ENCODE measurements at places on chromosomes 2 and 18.

DNA sequence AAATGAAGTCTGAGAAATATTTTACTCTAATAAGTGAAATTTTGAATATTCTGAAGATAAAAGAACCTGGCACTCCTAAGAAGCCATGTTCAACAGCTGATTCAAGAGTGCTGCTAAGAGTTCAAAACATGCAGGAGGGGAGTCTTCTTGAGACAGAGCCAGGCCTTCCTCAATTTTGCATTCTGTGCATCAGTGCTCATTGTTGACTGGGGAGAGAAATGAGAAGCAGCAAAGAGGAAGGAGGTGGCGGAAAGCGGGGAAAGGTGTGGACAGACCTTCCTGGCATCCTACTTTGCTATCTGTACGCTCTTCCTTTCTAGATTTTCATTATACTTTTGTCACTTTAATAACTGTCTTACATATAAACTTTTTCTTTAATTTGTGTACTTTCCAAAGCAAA, 29.7 kb upstream of the TXNDC2 start:
- no peak for DNase-seq

- no peak for DNase-seq
These were observed 249.8 kb downstream of the NBAS start for GRCh38 chr2:15311201-15311907.

DNA sequence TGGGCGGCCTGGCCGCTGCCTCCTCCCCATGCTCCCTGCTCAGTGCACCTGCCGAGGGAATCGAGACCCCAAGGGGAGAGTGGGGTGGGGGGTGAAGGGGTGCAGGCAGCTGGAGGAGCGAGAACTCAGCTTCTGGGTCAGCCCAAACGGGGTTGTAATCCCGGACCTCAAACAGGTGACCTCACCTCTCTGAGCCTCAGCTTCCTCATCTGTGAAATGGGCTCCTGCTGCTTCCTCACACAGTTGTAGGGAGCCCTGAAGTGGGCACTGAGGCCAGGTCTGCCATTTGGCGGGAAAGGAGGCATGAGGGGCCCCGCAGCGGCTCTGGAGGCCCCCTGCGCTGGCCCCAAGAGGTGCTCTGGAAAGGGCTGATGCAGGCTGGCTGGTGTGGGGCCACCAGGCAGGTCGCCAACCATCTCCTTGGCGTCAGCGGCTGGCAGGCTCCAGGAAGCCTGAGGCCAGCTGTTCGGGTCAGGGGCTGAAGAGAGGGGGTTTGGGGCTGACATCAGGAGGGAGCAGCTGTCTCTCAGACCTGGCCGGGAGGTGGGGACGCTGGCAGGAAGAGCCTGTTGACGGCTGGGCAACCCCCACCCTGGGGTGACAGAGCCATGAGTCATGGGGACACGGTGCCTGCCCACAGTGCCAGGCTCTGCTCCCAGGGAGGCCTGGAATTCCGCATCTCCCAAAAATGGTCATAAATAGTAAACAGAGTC, 4.9 kb downstream of the KLHL30 start:
- peak; percentile 33 for DNase-seq

DNA sequence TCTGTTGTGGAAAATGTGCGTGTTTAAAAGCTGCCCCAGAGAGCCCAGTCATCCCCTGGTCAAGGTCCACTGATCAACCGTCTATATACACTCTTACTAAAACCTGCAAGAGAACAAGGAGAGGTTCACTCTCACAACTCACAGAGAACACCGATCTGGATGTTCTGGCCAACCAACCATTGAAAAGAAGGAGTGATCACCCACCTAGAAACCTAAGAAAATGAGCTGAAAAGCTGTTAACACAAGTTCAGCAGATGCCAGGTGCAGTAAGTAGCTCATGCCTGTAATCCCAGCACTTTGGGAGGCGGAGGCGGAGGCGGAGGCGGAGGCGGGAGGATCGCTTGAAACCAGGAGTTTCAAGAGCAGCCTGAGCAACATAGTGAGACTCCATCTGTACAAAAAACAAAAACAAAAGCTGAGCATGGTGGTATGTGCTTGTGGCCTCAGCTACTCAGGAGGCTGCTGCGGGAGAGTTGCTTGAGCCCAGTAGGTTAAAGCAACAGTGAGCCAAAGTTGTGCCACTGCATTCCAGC, 14.5 kb downstream of the ATG16L1 start:
- no peak for DNase-seq

DNA sequence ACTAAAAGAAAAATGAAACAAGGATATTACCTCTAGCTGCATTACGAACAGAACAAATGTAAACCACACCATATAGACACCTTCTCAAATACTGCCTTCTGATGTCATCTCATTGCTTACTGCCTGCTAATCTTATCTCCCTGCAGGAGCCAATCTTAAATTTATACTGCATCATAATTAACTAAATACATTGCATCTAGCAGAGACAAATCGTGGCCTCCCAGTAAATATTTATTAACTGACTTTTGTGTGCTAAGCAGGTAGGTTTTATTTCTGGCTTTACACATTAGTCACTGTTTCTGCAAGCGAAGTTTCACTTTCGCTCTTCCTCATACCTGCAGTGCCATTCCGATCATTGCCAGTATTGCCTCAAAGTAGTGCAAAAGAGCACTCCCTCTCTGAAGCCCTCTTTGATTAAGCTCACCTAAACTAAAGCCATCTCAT, 67.5 kb downstream of the SPATS2L start:
- no peak for DNase-seq

GRCh38 chr18:48161191-48161910, 230.9 kb upstream of the SMAD2 start:
- peak; percentile 93 for DNase-seq

GRCh38 chr2:97735161-97735561, 21.8 kb downstream of the ZAP70 start:
- no peak for DNase-seq

DNA sequence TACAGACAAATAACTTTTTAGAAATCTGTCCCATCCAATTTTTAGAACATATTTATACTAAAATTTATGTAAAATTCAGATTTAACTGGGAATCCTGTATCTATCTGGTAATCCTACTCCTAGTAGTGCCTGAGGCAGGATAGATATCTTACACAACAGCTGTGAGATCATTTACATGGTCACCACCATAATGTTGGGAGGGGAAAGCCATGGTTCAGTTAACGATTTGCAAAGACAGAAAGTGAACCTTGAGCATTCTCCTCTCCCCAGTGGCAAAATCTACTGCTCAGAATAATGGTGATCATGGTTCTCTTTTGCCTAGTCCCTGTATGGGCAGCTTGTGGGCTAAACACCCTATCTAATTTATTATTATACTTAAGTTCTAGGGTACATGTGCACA, 7.7 kb upstream of the TMEM247 start:
- DNase-seq: no peak

DNA sequence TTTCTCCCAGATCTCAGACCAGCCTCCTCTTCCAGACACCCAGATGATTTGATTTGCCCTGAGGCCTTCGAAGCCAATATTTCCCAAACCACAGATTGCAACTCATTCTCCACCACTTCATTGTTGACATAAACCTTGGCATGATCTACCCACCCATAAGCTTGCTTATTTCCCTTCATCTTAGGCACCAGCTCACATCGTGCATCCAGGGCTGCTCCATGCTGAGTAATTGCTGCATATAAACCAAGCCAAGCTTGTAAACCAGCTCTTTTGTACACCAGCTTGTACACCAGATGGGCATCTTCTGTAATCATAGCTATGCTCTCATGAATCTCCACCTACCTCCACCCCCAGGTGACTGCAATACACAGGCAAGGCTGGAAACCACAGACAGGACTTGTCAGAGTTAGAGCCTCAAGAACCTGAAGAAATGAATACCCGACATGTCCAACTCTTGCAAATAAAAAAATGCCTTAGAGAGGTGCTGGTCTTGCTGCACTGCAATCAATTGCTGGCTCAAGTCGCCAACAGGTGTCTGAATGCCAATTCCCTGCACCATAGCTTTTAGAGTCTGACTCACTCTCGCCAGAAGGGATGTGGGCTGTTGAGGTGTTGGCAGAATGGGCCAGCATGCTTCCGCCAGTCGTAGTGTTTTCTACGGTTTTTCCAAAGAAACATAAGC, 31.5 kb downstream of the TRABD2A start:
- DNase-seq: no peak

DNA sequence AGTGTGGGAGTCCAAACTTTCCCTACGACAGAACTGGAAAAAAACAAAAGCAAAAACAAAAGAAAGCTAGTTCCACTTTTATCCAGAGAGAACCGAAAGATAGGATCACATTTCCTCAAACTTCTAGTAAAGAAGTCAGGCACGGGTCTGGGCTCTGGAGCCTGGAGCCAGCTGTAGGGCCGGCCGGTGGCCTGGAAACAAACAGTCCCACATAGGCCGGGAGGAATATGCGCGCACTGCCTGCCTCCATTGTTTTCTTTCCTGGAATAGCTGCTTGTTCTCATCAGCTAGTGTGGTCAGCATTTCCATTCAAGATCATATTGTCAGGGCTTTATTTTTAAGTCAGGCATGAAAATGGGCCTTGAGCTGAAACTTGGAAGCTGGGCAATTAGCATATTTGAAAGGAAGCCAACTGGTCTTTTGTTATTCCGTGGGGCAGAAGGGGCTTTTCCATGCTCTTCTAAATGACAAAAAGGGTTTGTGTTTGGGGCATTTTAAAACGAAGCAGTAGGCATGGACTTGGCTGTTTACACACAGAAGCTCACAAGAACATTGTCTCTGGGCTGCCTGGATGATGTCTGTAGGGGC, 58.7 kb upstream of the RFX8 start:
- DNase-seq: no peak

- no peak for DNase-seq
These were observed 28.9 kb upstream of the CCNYL1 start for GRCh38 chr2:207682557-207682956.

- DNase-seq: no peak
These were observed 19.3 kb upstream of the CSRNP3 start for GRCh38 chr2:165450156-165450555.

GRCh38 chr2:112648081-112648480, 2.3 kb downstream of the SLC20A1 start:
- no peak for DNase-seq

DNA sequence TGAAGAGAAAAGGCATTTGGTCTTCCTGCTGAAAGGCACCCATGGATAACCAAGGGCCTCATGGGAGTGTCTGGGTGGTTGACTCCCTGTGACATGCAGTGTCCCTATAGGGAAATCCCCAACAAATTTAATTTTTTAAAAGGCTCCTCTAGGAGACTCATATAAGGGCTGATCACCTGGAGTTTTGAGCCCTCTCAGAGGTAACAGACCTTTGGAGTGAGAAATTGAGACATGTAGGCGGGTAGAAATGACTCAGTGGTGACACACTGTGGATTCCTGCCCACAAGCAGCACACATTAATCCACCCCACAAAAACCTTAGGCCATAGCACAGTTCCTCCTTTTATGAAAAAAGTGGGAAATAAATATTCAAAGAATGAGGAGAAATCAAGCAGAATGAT, 557.0 kb upstream of the CNTNAP5 start:
- no peak for DNase-seq

- no peak for DNase-seq
These were observed 31.3 kb downstream of the SNED1 start for GRCh38 chr2:241029599-241030332.

DNA sequence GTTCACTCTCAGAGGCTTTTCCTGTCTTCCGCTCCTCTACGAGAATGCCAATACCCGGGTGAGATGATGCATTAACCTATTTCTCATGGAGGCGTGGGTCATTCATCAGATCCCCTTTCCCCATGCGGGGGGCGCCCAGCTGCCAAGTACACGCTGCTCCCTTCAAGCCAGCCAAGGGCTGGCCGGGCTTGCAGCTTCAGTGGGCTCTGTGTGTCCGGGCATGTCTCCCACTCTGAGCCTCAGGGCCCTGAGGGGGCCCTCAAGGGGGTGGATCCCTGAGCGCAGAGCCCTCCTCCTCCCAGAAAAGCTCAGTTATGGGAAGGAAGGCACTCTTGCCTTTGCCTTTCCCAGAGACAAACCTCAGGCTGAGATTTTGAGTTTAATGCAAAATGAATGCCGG, 431.8 kb upstream of the MYT1L start:
- DNase-seq: no peak

DNA sequence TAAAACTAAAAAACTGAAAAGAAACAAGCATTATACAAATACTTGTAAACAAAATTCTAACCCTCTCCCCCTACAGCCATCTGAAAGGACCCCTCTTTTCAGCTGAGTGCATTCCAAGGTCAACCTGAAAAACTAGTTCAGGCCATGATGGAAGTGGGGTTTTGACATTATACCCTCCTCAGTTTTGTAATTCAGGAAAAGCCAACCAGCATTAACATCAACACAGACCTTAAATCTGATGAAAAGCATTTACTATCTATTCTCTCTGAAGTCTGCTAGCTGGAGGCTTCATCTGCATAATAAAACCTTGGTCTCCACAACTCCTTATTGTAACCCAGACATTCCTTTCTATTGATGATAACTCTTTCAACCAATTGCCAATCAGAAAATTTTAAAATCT, 302.2 kb downstream of the CNTNAP5 start:
- no peak for DNase-seq

DNA sequence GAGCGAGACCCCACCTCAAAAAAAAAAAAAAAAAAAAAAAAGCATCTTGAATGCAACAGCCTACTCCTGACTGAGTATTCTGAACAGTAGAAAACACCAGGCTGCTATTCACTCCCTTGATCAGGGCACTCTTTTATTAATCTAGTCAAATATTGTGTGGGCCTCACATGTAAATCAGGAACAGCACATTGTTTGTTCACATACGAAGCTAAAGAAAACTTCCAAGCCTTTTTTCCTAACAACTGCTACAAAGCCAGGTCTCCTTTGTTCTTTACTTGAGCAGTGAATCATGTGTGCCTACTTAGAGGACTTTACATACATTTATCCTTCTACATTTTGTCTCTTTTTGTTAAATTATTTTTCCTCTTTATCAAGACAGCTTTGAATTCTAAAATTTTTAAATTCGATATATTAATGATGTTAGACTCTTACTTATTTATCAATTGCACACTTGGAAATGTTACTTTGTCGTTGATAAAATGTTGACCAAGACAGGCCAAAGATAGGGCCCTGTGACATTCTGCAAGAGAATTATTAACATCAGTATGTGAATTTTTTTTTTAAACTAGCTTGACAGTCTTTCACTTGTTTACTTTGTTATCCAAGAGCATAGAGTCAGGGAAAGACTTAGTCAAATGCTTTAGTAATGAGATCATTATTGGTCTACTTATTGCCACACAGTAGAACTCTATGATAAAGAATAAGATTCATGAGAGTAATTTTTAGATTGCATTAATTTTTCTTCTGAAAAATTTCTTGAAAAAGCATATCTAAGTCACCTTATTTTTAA, 13.2 kb downstream of the SPATS2L start:
- DNase-seq: no peak

GRCh38 chr2:240453461-240454105, 18.1 kb downstream of the GPC1 start:
- DNase-seq: no peak

DNA sequence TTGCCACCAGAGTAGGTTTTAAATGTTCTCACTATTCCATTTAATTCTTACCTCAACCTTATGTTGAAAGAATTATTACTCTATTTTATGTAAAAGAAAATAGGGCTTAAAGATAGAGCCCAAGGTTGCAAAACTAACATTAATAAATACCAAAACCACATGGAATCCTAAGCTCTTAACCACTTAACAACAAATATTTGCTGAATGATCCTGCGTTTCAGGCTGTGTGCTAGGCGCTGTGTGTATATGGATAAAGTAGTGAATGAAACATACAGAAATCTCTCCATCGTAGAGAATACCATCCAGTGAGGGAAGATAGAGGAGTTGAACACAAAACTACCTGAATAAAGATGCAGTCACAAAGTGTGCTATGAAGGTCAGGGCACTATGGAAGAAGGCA, 485.1 kb downstream of the THSD7B start:
- no peak for DNase-seq

Data from adrenal gland (tissue), 19 donors.